NCI-H2171 (cell line): ENCODE measurements at places on chromosomes 3 and 15.

DNA sequence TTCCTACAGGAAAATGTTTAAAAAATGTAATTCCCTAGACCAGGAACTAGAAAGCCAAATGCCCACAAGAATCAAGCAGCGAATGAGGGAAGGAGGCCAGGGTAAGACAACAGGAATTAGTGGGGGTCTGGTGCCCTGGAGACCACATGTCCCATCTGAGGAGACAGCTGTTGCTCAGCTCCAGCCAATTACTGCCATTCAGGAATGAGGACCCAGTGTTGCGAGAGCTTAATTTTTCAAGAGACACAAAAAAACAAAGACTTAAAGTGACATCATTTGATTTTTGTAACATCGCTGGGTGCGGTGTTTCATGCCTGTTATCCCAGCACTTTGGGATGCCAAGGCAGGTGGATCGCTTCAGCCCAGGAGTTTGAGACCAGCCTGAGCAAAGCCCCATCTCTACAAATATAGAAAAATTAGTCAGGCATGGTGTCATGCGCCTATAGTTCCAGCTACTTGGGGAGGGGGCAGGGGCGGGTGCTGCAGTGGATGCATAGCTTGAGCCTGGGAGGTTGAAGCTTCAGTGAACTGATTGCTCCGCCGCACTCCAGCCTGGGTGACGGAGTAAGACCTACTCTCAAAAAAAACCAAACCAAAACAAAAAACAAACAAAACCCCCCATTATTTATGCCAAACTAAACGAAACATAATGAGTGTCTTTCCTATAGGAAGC is 52.8 kb upstream of the LRIG1 start:
- DNase-seq, result no peak

GRCh38 chr15:49064281-49064653 is 18.0 kb upstream of the SECISBP2L start:
- DNase-seq, result no peak

- DNase-seq, result no peak
Measured at GRCh38 chr15:76737573-76737972, 167.6 kb downstream of the SCAPER start.

GRCh38 chr3:39317571-39318169 is 11.8 kb upstream of the CCR8 start:
- no peak for DNase-seq

- peak; percentile 5 for DNase-seq
Measured at GRCh38 chr15:97866959-97867358, 93.5 kb upstream of the ARRDC4 start.

DNA sequence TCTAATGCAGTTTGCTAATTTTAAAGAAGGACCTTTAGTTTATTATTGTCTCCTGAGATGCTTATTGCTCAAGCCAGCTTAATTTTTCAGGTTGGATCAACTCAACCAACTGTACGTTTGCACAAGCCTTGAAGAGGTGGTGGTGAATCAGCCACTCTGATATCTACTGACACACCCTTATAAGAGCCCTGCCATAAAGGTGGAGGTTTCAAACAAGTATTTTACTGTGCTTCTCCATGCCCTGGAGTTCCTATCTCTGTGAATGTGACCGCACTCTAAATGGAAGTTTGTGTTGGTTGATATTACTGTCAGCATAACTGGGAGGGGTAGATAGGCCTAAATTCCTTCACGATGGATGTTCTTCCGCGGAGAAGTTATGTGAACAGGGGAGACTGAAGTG is 297.3 kb upstream of the UBE2E1 start:
- DNase-seq, result no peak

GRCh38 chr3:42674146-42674545 is 11.2 kb upstream of the KLHL40 start:
- no peak for DNase-seq

GRCh38 chr15:52139599-52140462 is 27.3 kb upstream of the BCL2L10 start:
- DNase-seq, result peak; percentile 25

DNA sequence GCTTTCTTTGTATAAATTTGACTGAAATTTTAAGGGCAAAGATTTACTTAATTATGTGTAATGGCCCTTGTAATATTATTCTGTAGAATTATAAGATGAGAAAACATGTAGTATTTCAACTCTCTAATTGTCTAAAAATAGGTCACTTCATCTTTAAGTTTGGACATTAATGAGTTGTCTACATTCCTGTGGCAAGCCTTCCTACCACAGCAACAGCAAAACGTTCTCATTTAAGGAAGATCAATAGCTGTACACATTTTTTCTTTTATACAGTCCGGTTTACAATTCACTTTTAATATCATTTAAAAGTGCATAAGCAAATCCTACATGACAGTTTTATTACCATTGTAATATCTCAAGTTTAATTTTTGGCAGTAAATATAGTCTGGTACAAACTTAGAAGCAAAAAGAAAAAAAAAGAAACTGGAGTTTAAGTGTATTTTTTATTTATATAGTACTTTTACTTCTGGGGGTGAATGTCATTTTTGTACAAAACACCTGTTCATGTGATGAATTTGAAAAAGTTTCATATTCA is 501.8 kb downstream of the ZPLD1 start:
- DNase-seq, result no peak

GRCh38 chr3:117893638-117894037 is 1141.0 kb downstream of the IGSF11 start:
- DNase-seq, result no peak

DNA sequence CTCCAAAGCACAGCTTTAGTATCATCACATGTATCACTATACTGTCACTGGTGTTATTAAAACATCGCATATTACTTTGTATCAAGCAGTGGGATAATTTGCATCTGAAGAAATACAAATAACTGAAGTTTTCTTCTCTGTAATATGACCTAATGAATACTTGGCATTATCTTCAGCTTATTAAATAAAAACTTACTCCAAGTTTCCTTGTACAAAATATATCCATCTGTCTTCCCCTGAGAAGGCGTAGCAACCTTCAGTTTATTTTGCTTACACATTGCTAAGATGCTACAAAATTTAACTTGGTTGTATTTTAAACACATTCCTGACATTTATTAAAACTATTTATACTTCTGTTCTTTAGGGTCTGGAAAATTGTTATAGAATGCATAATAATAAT is 13.7 kb downstream of the FGF7 start:
- no peak for DNase-seq

DNA sequence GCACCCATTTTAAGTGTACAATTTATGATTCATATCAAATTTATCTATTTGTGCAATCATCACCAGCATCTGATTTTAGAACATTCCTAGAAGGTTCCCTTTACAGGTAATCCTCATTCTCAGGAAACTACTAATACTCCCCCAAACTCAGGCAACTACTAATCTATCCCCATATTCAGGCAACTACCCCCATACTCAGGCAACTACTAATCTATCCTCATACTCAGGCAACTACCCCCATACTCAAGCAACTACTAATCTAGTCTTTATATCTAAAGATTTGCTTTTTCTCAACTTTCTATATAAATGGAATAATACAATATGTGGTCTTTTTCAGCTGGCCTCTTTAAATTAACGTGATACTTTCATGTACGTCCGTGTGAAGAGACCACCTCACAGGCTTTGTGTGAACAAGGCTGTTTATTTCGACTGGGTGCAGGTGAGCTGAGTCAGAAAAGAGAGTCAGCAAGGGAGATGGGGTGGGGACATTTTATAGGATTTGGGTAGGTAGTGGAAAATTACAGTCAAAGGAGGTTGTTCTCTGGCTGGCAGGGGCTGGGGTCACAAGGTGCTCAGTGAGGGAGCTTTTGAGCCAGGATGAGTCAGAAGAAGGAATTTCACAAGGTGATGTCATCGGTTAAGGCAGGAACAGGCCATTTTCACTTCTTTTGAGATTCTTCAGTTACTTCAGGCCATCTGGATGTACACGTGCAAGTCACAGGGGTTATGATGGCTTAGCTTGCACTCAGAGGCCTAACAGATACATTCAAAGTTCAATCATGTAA is 1444.5 kb upstream of the CADM2 start:
- no peak for DNase-seq

GRCh38 chr3:163753033-163753432 is 1325.3 kb downstream of the SI start:
- DNase-seq, result no peak
